Inflammatory macrophage treated with lipopolysaccharide for 4 hours (primary cell): ENCODE measurements at places on chromosomes 7 and 10.
A peak's percentile ranks its signal among the peaks of the same experiment; 100 is the strongest.

- no peak for DNase-seq
These were observed 460.3 kb downstream of the ANKRD7 start for GRCh38 chr7:118684796-118685195.

DNA sequence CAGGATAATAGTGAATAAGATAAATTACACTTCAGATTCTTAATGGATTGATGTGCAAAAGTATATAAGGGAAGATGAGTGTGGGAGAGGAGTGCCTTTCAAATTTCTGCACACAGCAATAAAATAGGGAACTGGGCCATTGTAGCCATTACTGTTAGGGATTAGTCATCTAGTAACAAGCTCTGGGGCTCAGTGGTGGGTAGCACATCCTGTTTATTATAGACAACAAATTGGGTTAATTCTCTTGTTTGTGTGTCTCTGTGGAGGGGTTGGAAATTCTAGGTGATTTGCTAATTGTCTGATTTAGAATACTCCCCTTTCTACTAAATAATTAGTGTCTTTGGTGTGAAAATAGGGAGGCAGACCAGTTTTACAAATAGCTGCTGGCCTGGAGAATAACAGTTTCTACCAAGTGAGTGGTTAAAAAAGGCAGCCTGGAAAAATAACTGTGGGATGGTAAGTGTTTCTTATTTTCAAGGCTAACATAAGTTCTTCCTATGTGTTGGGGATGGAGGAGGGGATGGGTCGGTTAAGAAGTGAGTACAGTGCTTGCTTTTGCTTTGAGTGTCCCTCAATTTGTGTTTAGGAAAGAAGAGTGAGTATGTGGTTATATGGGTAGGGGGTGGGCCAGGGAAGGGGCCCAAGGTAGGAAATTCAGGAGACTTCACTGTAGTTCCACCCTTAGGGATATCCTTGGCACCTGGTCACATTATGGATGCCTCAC is 43.3 kb upstream of the TMEM248 start:
- DNase-seq, result peak; percentile 80

DNA sequence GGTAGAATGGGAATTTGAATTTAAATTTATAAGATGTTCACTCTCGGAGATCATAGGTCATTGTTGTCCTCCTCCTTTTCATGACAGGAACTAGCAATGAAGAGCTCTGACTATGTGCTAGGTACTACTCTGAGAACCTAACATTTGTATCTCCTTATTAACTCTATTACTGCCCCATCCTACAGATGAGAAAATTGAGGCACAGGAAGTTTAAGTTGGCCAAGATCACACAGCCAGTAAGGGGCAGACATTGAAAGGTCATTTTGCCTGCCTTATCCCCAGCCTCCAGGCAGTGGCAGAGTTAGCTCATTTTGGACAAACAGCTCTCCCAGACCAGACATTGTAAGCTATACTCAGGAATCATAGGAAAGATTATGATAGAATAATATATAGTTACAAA is 6.0 kb downstream of the SRGN start:
- peak; percentile 51 for DNase-seq

- DNase-seq, result no peak
These were observed 56.9 kb upstream of the ADGRA1 start for GRCh38 chr10:133030781-133031180.

- DNase-seq, result no peak
These were observed 85.4 kb downstream of the OSBPL3 start for GRCh38 chr7:24894429-24895221.

DNA sequence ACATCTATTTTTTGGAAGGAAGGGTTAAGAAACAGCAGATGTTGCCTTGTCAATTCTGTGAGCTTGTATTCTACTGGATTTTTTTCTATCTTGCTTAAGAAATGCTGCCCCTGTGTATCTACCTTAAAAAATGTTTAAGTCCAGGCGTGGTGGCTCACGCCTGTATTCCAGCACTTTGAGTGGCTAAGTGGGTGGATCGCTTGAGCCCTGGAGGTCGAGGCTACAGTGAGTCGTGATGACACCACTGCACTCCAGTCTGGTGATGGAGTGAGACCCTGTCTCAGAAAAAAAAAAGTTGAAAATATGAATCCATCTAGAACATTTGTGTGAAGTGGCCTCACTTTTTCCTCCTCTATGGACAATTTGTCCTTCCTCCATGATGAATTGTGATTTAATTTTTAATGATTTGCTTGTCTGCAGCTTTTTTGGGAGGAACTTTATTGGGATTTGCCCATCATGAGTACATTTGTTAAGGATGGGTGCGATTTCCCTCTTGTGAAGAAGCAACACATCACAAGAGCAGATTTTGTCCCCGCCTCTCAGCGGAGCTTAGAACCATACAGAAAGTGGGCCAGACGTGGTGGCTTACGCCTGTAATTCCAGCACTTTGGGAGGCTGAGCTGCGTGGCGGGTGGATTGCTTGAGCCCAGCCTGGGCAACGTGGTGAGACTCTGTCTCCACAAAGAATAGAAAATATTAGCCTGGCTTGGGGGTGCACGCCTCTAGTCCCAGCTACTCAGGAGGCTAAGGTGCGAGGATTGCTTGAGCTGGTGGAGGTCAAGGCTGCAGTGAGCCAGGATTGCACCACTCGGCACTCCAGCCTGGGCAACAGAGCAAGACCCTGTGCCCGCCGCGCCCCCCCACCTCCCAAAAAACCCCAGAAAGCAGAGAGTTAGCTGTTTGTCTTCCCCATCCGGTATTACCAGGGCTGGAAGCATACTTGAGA is 57.7 kb downstream of the DNAJB6 start:
- no peak for DNase-seq
